ENCODE measurements at places on chromosomes 7 and 10. TPM values are rescaled to one million over a fixed set of nuclear protein-coding genes. Genes with fewer than 3 reads are reported as not detected.

- no peak for DNase-seq
Measured at GRCh38 chr10:24435374-24435773, 226.4 kb downstream of the KIAA1217 start.

DNA sequence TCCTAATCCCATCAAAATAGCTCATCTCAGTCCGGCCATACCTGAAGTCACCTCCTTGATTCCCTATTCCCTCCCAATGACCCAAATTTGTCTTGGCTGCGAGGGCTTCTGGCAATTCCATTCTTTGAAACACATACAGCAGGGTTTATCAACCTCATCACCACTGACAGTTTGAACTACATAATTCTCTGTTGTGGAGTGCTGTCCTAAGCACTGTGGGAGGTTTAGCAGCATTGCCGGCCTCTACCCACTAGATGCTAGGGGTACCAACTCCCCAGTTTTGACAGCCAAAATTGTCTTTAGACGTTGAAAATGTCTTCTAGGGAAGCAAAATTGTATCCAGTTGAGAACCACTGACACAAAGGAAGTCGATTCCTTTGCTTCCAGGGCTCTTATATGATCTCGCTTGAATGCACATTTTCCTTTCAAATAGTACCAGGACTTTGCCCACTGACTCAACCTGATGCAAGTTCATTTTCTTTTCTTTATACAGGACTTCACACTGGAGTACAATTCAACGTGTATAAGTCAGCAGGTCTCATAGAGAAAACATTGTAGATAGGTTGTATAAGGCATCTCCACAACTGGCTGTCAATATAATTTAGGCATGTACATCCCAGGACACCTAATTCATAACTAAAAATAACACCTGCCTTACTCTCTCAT, 133.3 kb downstream of the STRA8 start:
- no peak for DNase-seq

GRCh38 chr10:53260213-53260612, 487.6 kb upstream of the MBL2 start:
- DNase-seq: no peak

DNA sequence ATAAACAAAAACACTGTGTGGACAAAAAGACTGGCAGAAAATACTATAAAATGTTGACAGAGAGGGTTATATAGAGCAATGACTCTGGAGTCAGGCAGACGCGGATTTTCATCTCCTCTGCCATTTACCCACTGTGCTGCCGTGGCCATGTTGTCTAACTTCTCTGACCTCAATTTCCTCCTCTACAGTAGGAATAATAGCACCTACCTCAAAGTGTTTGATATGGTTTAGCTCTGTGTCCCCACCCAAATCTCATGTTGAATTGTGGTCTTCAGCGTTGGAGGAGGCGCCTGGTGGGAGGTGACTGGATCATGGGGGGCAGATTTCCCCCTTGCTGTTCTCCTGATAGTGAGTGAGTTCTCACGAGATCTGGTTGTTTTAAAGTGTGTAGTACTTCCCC, 78.2 kb upstream of the CALN1 start:
- no peak for DNase-seq

GRCh38 chr7:43475983-43476382, 106.9 kb upstream of the STK17A start:
- no peak for DNase-seq

DNA sequence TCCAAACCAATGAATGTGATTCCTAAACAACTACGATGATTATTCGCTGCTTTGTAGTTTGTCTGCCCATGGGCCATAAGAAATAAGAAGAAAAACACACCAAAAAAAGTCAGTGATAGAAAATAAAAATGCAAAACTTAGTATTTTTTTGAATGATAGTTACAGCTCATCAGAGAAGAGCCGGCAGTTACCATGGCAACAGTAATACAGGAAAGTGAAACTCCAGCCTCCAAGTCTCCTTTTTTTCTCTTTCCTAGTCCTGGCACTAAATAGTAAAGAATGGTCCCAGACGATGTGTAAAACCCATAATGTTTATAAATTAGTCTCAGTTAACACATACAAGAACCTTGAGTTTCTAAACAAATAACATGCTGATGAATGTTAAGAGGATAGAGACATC, 21.6 kb upstream of the LHFPL3 start:
- DNase-seq: no peak

DNA sequence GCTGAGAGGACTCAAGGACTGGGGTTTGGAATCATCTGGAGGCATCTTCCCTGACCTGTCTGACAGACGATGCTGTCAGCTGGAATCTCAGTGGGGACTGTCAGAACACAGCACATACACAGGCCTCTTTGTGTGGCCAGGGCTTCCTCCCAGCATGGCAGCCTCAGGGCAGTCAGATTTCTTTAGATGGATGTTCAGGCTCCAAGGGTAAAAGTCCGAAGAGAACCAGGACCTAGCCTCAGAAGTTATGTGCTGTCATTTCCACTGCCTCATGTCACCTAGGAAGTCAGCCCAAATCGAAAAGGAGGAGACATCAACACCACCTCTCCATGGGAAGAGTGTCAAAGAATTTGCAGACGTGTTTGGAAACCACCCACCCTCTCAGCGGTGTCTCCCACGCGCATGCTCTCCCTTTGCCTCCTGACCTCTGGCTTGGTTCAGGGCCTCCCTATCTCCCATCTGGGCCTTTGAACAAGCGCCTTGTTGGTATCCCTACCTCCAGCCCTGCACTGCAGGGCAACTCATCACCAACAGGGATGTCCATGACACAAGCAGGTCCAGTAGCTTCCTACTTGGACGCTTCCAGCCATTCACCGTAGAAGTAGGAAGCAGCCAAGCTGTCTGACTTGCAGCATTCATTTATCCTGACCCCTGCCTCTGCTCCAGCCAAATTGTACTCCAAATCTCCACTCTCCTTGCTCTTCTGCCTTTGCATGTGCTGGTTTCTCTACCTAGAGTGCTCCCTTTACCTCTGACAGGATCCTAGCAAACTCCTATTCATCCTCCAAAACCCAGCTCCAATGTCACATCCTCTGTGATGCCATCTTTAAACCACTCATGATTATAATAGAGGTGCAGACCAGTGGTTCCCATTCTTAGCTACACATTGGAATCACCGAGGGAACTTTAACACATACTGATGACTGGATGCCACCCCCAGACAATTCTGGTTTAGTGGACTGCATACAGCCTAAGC, 121.6 kb downstream of the OAT start:
- DNase-seq: no peak

The TFR2 gene
- total RNA-seq: not detected

All from heart left ventricle (tissue), 16 donors.